ENCODE measurements at places on chromosomes 11 and 22. TPM values are rescaled to one million over a fixed set of nuclear protein-coding genes. Genes with fewer than 3 reads are reported as not detected.

The CRYBB2 gene
- total RNA-seq: not detected

The SCO2 gene
- total RNA-seq: 0.52 TPM

The ABCC8 gene
- total RNA-seq: 3.7 TPM

The PRR14L gene
- total RNA-seq: 16.7 TPM

The GP1BB gene
- total RNA-seq: 6.8 TPM

The MRGPRF gene
- 16.7 TPM for total RNA-seq

The C22orf15 gene
- not detected for total RNA-seq

The INS gene
- total RNA-seq: not detected

The NXPE1 gene
- total RNA-seq: not detected

The TTC12 gene
- 10.4 TPM for total RNA-seq

The ZP1 gene
- total RNA-seq: not detected

The HEPACAM gene
- total RNA-seq: 1.6 TPM

The HPX gene
- 3.1 TPM for total RNA-seq

The HOATZ gene
- total RNA-seq: not detected

The IL17RA gene
- 3.1 TPM for total RNA-seq

The C22orf39 gene
- 29.2 TPM for total RNA-seq

The C11orf91 gene
- not detected for total RNA-seq

The CDON gene
- total RNA-seq: 28.7 TPM

The INTS4 gene
- total RNA-seq: 40.7 TPM

The ARHGEF17 gene
- 19.3 TPM for total RNA-seq

The KRTAP5-1 gene
- total RNA-seq: not detected

The FJX1 gene
- 6.3 TPM for total RNA-seq

The OR5A2 gene
- not detected for total RNA-seq

The DGAT2 gene
- total RNA-seq: 19.3 TPM

The RAC2 gene
- 0.52 TPM for total RNA-seq

The RASGRP2 gene
- total RNA-seq: 12.0 TPM

The SIK2 gene
- total RNA-seq: 11.5 TPM

All from skeletal muscle tissue (tissue), 5 donors.